ENCODE measurements at places on chromosomes 6 and 20. TPM values are rescaled to one million over a fixed set of nuclear protein-coding genes. Genes with fewer than 3 reads are reported as not detected.

Gene GHRH
- not detected for total RNA-seq

Gene POFUT1
- 24.0 TPM for total RNA-seq

GRCh38 chr6:169587975-169588374 is 113.9 kb downstream of the WDR27 start:
- DNase-seq = no peak

DNA sequence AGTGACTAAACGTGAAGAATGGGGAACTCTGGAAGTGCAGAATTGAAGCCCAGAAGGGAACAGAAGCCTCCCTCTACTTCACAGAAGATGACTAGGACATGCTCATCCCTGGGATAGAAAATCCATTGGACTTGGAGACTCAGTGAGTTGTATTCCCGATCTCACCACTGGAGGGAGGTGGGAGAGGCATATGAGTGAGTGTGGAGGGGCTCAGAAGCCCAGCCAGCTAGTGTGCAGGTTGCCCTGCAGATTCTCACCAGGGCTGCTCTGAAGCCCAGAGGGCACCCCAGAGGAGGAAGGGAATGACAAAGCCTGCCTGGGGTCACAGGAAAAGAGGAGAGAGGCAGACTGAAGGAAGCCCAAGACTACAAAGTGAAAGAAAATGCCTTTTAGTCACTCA is 42.1 kb upstream of the HLA-E start:
- no peak for DNase-seq

- DNase-seq = no peak
Observed at GRCh38 chr6:89443658-89444057, 10.7 kb downstream of the ANKRD6 start.

GRCh38 chr6:41937861-41938574 is 3.6 kb downstream of the CCND3 start:
- no peak for DNase-seq

Gene DYNLRB1
- total RNA-seq = 65.9 TPM

Gene MUCL3
- total RNA-seq = not detected

GRCh38 chr6:134626086-134626485 is 308.2 kb upstream of the SGK1 start:
- DNase-seq = no peak

DNA sequence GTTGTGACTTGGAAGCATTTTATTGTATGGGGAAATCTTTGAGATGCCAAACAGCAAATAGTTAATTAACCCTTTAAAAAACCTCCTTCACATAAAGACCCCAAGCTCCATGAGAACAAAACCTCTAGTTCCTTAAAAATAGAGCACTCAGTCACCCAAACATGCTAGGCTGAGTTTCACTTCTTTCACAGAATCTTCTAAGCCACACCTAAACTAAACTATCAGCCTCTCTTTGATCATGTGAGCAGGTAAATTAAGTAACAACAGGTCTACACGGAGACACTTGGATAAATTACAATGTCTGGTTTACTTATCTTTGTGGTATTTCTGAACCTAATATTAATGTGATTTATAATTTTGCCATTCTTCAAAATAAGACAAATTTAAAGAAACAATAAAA is 205.2 kb upstream of the MARCKS start:
- DNase-seq = no peak

Data from activated B cell treated with CpG ODN at 0.5 μM for 24 hours (primary cell).